ENCODE measurements at places on chromosomes 2 and 18. TPM values are rescaled to one million over a fixed set of nuclear protein-coding genes. Genes with fewer than 3 reads are reported as not detected.

The C1D gene
- total RNA-seq: 24.1 TPM

The LINC00305 gene
- not detected for total RNA-seq

The ZNF804A gene
- not detected for total RNA-seq

The CHRND gene
- not detected for total RNA-seq

The FBXO15 gene
- total RNA-seq: 0.33 TPM

The SCYGR4 gene
- not detected for total RNA-seq

The CNGA3 gene
- total RNA-seq: not detected

The RTP5 gene
- not detected for total RNA-seq

The SH3RF3 gene
- 2.0 TPM for total RNA-seq

The RASGRP3 gene
- not detected for total RNA-seq

The SLC30A3 gene
- total RNA-seq: not detected

The CHRNG gene
- total RNA-seq: not detected

The DNAH6 gene
- total RNA-seq: 0.50 TPM

The IL37 gene
- not detected for total RNA-seq

The LIMS3 gene
- 3.4 TPM for total RNA-seq

The BCL2 gene
- 1.6 TPM for total RNA-seq

The DNER gene
- 0.42 TPM for total RNA-seq

The LRRTM1 gene
- total RNA-seq: not detected

The TPO gene
- not detected for total RNA-seq

The MYOM1 gene
- total RNA-seq: 0.50 TPM

The CIB4 gene
- not detected for total RNA-seq

The FBXO48 gene
- 1.6 TPM for total RNA-seq

The SLC4A5 gene
- total RNA-seq: 1.5 TPM

The LYPD6 gene
- 0.33 TPM for total RNA-seq

The PECR gene
- 8.8 TPM for total RNA-seq

The SELENOI gene
- 51.7 TPM for total RNA-seq

The TBR1 gene
- total RNA-seq: under 0.01 TPM
